NAMALWA (cell line): ENCODE measurements at places on chromosomes 16 and 17.

GRCh38 chr17:30476726-30477082 is 504 bp upstream of the GOSR1 start:
- DNase-seq = no peak

DNA sequence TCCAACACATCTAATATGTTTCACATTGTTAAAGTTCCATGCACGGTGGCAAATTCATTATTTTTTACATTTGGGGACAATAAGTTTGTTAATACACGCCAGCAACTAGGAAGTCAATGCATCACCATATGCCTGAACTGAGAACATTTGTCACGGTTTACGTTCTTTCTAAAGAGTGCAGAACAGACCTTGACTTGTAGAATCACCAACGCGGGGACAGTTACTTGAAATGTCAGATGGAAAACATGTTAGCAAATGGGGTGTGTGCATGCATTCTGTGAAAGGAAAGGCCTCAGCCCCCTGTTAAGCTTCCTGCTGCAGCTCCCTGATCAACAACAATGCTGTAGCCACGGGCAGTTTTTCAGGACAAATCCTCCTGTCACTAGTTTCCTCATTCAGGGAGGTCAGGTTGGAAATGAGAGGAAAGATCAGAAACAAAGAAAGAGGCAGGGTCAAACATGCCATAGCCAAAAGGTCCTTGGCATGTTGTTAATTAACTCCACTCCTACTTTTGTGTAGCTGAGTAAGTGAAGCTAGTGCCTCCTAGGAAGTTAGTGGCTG is 18.4 kb downstream of the SMIM36 start:
- DNase-seq = no peak

DNA sequence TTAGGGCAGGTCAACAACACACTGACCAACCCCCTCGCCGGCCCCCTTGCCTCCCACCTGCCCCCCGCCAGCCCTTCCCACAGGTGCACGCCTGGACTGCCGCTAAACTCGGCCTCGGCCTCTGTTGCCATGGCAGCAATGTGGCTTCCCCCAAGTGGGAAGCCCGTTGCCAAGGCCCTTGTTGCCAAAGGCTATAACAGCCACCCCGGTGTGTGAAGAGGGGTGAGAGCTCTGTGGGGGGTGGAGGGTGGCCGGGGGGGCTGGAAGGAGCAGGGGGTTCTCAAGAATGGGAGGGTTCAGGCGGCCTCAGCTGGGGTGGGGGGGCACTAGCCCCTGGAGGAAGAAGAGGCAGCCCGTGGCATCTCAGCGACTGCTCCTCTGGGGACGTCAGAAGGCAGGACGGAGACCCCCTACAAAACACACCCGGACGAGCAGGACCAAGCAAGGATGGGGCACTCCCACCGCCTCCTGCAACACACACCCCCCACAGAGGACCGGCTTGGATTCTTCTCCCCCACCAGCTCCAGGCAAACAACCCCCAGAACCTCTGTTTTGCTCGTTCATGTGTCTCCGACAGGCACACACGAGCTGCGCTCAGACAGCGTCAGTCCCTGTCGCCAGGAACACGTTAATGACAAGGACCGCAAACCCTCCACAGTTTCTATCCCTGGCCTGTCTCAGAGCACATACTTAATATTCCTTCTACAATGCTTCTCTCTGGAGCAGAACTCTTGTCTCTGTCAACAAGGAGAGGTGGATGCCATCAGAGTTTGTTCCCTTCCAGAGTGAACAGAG is 55.7 kb downstream of the ABR start:
- DNase-seq = peak; percentile 47

GRCh38 chr17:62626719-62627218 is 701 bp upstream of the MRC2 start:
- no peak for DNase-seq

DNA sequence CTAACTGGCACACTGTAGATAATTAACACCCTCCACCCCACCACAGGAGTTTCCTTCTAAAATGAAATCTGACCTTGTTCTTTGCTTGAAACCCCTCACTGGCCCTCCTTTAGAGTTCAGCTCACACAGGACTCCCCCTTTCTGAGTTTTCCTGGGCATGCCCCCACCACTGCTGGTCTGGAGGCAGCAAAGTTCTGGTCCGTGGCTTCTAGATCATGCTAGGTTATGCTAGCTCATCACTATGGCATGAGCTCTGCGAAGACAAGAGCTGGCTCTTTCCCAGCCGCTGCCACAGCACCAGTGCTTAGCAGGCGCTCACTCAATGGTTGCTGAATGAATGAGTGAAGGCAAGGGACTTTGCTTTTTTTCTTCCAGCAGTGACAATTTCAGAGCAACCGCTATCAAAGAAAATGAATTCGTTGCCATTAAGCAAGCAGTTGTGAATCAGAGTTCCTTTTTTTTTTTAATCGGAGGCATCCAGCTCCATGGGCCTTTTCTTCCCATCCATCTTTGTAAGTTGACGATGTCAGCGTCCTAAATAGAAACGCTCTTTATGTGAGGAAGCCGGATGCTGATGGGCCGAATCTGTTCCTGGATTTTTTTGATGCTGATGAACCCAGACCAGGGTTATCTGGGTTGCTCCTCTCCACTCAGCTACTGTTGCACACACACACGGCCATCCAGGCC is 80.8 kb upstream of the NOL11 start:
- no peak for DNase-seq

DNA sequence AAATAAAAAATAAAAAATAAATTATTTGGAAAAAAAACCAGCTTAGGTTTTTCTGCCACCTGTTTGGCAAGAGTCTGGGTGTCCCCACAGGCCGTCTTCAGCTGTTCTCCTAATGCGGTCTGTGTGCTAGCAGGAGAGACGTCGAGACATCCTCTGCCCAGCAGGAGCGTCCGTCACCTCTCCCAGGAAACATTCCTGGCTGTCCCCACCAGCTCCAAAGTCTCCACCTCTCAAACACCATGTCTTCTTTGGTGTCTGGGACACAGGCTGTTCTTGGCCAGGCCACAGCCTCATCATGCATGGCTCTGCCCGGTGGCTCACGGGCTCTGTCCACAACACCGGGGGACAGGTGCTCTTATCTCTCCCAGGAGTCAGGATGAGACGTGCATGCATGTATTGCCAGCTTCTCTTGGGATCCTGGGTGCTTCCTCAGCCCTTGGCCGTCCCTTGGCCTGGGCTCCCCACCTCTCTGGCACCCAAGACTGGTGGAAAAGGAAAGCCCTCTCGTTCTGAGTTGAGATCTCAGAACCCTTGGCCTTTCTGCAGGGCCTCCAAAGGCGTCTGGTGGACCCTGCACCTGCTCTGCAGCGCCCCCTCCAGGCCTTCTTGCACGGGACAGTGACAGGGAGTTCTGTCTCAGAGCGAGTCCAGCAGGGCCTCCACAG is 84.9 kb upstream of the CBX4 start:
- peak; percentile 68 for DNase-seq

DNA sequence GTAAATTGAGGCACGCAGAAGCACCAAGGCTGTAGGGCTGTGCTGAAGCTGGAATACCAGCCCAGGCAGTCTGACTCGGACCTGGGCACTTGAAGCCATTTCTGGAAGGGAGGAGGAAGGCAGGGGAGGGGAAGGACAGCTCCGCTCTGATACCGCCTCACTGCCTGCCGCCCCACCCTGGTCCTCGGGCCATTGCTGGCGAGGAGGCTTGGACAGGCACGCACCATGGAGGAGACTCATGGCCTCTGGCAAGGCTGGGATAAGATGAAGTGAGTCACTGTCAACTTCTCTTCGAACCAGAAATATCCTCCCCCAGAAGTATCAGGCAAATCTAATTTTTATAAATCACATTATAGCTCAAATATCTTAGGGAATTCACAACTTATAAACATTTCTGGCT is 81.3 kb downstream of the SDK2 start:
- no peak for DNase-seq

- no peak for DNase-seq
Measured at GRCh38 chr17:19304751-19305150, 57.8 kb downstream of the B9D1 start.

- DNase-seq = no peak
Measured at GRCh38 chr17:29732613-29733012, 109.9 kb upstream of the CORO6 start.

DNA sequence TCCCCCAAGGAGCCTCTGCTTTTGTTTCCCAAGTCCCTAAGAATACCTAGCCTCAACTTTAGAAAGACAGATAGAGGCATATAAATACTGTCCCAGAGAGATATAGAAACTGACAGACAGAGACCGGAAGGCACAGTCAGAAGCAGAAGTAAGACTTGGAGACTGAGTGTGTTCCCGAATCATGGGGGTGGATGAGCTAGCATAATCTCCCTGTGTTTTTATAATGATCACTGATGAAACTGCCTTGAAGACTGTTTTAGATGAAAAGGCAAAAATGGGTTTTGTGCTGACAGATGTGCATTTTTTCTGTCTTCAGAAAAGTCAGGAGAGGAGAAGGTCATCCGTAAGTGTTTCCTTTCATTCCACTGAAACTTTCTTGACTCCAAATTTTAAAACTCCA is 8.3 kb upstream of the PSMD3 start:
- no peak for DNase-seq

GRCh38 chr17:75457047-75457654 is 716 bp downstream of the TMEM94 start:
- no peak for DNase-seq

DNA sequence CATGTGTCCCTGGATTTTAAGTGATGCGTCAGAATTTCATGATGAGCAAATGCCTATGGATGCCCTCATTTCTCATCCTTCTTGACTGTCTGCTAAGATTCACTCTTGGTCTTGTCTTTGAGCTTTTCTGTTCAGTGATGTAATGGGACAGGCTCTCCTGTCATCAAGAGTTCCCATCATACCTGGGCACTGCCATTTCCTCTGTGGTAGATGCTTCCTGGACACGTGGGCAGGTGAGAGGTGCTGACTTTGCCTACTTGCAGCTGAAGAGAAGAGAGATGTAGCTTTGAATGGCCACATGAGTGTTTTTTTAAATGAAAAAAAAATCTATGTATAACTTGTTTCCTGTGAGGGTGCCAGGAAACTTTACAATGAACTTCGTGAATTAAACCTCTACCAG is 557.7 kb downstream of the MAF start:
- DNase-seq = no peak

DNA sequence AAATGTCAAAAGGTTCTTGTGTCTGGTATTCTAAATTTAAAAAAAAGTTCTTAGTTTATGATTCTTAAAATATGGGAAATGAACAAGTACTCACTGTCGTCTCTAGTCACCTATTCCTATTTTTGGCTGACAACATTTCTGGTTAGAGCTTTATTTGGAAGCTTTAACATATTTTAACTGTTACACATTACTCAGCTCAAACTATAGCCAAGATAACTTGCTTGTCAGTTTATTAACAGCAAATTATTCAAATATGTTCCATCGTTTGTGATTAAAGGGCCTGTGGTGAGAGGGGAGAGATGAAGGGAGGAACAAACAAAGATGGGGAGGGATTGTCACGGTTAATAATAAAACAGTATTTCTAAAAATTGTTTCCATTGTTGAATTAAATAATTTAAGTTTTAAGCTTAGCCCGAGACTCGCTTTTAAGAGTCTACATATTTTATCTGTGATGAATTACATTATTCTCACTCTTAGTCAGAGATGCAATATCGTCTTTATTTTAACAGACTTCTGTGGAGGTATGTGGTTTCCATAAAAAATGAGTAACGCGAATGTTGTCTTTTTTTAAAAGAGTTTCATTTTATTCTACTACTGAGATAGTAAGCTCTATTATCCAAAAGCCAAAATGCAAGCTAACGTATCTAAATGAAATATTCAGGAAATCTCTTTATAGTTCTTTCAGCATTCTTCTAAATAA is 321.9 kb upstream of the PMFBP1 start:
- no peak for DNase-seq

DNA sequence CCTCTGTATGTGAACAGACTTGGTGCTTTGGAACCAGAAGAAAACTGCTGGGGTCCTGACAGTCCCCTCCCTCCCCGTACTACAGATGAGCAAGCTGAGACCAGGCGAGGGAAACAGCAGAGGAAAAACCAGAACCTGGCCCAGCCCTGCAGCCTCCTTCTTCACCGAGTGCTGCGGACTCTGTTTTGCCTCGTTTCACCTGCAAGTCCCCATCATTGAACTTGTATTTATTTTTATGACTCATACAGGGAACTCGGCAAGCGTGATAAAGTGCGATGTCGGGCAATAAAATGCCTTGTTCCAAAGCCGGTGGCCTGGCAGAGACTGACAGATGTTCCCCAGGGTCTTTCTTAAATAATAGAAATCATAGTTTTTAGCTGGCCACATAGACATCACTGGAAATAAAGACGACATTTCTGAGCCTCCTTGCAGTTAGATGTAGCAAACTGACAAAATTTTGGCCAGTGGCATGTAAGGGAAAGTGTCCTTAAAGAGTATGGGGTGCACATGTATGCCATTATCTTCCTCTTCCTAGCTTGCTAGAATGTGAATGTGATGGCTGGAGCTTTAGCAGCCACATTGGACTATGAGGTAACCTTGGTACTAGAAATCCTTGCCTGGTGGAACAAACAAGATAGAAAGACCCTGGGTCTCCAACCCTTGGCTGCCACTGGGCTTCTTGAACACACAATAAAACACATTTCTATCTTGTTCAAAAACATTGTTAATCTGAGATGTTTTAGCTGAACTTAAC is 128.6 kb downstream of the IRF8 start:
- DNase-seq = no peak

DNA sequence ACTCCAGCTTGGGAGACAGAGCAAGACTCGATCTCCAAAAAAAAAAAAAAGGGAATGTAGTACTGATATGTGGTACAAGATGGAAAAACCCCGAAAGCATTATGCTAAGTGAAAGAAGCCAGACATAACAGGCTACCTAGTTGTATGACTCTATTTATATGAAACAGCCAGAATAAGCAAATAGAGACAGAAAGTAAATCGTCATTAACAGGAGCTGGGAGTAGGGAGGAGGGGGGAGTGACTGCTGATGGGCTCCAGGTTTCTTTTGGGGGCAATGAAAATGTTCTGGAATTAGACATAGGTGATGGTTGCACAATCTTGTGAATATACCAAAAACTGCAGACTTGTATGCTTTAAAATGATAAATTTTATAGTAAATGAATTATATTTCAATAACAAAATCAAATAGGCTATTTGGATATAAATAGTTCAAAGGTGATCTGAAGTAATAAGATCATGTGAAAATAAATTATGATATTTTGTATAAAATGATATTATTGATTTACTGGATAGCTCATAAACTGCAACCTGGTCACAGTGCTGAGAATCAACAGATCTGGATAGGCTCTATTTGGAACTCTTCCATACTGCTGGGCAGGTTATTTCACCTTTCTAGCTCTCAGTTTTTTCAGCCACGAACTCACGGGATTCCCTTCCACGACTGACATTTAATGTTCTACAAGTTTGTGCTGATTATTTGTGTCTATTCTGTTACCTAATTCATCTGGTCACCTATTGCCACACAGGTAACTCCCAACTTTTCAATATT is 27.1 kb downstream of the ZNF652 start:
- DNase-seq = no peak

- DNase-seq = no peak
Measured at GRCh38 chr17:28706471-28707338, 5.0 kb downstream of the PROCA1 start.
